ENCODE measurements at places on chromosomes 4 and X.

DNA sequence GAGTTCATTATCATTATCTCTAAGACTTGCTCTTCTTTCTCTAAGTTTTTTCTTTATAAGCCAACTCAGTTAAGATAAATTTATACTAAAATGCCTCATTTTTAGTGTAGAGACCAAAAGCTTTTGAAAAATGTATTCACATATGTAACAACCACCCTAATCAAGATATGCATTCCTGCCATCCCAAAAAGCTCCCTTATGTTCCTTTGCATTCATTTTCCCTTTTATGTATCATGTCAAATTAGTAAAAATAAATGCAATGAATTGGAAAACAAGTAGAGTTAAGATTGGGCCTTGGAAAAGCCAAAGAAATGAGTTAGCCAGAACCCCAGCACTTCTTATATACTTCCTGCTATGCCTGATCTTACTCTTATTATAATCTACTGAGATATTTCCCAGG is 62.2 kb downstream of the NPY2R start:
- DNase-seq: no peak

DNA sequence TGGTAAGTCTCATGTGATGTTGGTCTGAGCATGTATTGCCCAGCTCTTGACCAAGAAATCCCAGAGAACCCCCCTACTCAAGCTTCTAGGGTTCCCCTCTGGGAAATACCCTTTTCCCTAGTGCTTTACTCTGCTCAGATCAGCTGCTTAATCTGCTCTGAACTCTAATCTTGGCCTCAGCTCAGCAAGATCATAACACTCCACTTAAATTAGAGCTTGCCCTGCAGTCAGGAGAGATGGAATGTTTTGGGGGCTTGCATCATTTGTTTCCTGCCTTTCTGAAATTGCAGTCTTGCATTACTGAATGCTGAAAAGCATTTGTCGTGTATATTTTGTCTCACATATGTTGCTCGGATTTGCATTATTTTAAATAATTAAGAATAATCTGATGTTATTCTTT is 1153.6 kb downstream of the FSTL5 start:
- no peak for DNase-seq

DNA sequence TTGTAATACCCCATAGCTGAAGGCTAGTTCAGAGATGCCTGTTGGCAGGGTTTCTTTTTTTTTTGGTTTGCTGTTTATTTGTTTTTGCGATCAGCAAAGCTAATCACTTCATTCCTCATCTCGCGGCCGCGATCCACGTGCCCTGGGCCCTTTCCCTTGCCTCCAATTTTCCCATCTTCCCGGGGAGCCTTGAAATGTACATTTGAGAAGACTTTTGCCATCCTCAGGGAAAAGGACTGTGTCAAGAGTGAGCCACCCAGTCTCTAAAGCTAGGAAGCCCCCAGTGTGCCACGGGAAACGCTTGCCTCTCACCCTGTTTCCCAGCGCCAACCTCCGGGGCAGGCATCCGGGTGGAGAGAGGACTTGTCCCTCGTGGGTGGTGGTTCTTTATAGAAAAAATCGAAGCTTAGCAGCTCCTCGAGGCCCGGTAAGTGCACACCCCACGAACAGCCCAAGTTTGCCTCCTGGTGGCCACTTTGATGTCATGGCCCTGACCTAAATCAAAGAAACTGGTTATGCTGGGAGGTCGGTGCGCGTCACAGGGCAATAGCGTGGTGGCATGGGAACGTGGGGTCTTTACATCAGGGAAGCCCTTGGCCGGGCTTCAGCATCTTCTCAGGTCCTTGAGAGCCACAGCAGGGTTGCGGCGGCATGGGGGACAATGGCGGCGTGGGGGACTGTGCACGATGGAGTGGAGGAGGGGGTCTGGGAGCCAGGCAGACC is 42.0 kb downstream of the MAP7D3 start:
- DNase-seq: no peak

- no peak for DNase-seq
Observed at GRCh38 chr4:94766856-94767255, 9.1 kb downstream of the BMPR1B start.

GRCh38 chr4:169773889-169774288 is 16.1 kb upstream of the HPF1 start:
- no peak for DNase-seq

DNA sequence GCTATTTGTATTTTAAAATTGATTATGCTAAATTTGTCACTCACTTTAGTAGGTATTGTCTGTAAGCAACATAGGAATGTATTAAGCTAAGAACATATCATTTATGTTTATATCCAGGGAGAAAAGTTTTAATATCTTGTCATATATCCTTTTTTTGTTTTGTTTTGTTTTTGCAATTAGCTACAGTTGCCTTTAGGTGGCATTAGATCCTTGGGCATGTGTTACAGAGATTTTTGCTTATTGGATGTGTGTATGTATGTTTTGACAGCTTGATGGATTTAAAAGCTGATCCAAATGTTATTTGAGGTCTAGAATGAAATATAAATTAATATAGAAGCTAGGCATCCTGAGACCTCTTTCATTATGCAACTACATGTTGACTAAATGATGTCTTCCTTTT is 36.1 kb upstream of the OTUD4 start:
- DNase-seq: no peak

GRCh38 chrX:103756736-103757135 is 19.9 kb upstream of the PLP1 start:
- DNase-seq: no peak

DNA sequence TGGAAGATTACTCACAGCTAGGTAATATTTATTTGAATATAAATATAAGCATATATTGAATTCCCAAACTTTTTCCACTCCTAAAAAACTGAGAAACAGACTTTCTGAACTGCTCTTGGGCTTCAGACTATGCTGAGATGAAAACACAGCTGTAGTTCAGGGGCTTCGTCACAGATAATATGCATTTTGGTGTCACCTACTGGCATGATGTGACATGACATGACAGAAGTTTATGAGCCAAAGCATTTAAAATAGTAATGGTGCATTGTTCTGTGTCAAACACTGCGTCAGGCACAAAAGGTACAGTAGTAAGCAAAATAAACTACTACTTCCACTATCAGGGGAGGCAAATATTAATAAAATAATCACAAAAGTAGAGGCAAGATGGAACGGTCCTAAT is 171.3 kb downstream of the BTC start:
- no peak for DNase-seq

DNA sequence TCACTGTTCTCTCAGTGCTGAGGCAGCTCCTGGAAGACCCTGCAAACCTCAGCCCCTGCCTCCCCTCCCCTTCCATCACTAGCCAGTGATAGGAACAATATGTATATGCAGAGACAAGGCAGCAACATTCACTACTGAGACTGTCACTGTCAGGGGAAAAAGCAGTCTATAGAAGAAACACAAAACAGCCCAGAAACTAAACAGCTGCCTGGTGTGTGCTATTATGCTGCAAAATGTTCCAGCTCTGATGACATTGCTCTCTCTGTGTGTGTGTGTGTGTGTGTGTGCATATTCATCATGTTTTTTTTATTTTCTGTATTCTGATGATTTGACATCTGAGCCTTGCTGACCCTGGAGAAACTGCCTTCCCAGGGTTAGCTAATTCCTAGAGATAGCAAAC is 147.2 kb downstream of the SPATA18 start:
- DNase-seq: no peak

GRCh38 chr4:115657991-115658650 is 544.7 kb upstream of the NDST4 start:
- DNase-seq: no peak

GRCh38 chr4:188986271-188986689 is 847.0 kb downstream of the TRIML1 start:
- no peak for DNase-seq

GRCh38 chr4:123936621-123937043 is 540.0 kb downstream of the SPRY1 start:
- no peak for DNase-seq

GRCh38 chrX:132331532-132331931 is 112.3 kb upstream of the RAP2C start:
- DNase-seq: no peak

GRCh38 chr4:161540265-161540664 is 623.5 kb downstream of the FSTL5 start:
- no peak for DNase-seq

DNA sequence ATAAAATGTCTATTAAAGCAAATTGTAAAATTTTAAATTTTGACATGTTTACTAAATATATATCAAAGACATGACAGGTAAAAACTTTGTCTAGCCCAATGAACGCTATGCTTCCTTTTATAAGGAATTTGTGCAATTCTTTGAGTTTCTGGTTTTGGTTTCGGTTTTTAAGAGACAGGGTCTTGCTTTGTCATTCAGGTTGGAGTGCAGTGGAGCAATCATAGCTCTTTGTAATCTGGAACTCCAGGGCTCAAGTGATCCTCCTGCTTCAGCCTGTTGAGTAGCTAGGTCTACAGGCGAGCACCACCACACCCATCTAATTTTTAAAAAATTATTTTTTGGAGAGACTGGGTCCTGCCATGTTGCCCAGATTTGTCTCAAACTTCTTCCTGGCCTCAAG is 60.7 kb downstream of the BLTP1 start:
- DNase-seq: no peak

GRCh38 chr4:152218576-152218975 is 317.3 kb downstream of the FBXW7 start:
- DNase-seq: no peak

GRCh38 chr4:26141911-26142638 is 178.7 kb upstream of the RBPJ start:
- no peak for DNase-seq

- DNase-seq: no peak
Observed at GRCh38 chrX:131728295-131729145, 184.6 kb downstream of the OR13H1 start.

DNA sequence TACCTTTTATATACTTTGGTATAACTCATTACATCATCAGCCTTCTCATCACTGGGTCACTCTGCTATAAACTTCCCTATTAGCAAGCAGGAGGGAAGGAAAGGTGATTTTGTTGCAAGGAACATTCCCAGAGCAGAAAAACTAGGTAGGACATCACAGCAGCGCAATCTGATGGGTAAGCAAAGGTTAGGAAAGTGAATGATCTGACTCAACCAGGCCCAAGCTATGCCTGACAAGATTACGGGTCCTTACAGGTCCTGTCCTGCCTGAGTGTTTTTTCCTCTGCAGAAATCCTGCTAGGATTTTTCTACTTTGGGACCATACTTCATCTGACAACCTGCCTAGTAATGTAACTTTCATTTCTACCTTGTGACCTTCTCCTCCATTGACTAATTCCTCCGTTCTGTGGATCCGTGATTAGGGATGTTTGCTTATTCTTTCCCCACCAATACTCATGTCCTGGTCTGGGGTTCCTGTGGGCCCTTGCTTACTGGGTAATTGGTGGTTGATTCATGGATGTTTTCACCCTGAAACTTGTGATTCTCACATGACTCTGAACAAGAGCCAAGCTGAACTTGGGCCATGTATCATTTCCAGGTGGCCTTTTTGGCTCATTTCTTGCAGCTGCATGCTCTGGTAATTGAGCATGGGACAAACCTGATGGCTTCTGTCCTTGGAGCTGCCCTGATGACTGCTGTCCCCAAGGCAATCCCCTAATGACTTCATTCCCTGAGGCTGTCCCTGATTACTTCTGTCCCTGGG is 111.9 kb upstream of the KIT start:
- no peak for DNase-seq

DNA sequence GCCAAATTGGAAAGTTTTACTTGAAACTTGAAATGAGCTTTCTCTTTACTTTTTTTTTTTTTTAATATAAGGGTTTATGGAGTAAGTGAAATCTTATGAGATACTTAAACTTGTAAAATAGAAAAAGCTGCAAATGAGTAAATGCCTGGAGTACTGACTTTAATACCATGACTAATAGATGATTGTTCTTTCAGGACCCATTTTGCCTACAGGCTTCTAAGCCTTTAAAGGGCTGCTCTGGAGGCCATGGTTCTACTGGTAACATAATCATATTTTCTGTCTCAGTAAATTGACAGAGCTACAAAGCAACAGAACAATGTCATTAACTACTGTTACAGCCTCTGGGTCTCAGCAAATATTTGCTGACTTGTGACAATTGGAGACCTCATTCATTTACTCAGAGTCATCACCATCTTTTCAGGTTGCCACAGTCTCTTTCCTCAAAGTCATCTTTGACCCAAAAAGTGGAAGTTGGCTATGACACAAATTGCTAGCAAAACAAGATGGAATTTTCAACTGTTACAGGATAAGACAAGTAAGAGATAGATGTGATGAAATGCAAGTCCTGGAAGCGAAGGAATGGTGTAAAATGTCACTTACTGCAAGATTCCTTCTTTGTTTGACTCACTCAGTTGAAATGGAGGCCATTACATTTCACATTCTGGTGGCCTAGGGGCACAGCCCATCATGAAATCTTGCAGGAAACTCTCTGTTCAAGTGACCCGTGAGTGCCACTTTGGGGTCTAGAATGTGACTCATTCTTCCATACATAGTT is 132.7 kb downstream of the BTC start:
- DNase-seq: no peak

- DNase-seq: no peak
Observed at GRCh38 chrX:16992445-16992844, 46.0 kb downstream of the REPS2 start.

DNA sequence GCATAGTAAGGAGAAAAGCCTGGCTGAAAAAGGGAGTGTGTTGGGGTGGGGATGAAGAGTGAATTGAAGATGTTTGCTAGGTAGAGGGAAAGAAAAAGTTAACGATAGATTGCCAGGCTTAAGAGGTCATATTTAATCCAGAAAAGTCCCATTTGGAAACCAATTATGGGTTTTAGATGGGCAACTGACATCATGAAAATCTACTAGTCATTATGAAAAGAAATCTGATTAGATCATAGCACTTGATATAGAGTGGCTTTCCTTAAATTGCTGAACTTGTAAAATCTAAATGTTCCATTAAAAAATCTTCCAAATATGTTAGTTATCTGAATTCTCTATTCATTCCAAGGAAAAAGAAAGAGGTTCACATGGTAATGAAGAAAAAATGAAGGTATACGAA is 37.5 kb upstream of the IL21 start:
- DNase-seq: no peak

GRCh38 chr4:63898961-63899360 is 510.3 kb downstream of the TECRL start:
- no peak for DNase-seq

DNA sequence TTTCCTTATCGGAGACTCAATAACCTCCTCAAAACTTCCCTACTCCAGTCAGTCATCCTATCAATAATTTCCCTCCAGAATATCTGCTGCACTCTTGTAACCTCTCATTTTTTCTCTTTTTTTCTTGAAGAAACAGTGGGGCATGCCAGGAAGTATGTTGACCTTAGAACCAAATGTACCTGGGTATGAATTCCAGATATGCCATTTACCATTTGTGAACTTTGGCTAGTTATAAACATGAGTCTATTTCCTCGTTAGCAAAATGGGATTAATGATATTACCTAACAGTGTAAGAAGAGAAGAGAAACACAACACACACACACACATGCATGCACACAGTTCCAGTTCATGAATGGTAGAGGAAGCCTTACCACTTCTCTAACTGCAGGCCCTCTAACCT is 578.2 kb downstream of the FAM133A start:
- DNase-seq: no peak

- no peak for DNase-seq
Observed at GRCh38 chr4:6582889-6583490, 8.0 kb downstream of the MAN2B2 start.

GRCh38 chrX:140273921-140274320 is 230.9 kb downstream of the SOX3 start:
- no peak for DNase-seq

- DNase-seq: no peak
Observed at GRCh38 chr4:40601641-40602040, 28.0 kb downstream of the RBM47 start.

Data from stimulated activated CD8-positive, alpha-beta memory T cell treated with anti-CD3 and anti-CD28 coated beads, Interleukin-4, amount 100 ng/mL, for 1 hour (primary cell).